Stimulated activated CD4-positive, alpha-beta T cell treated with anti-CD3 and anti-CD28 coated beads, Interleukin-1b, Interleukin-23, amount 100 ng/mL, for 48 hours (primary cell): ENCODE measurements at places on chromosomes 3 and 15.

GRCh38 chr3:17091910-17092582 lies 207.3 kb downstream of the PLCL2 start:
- no peak for DNase-seq

DNA sequence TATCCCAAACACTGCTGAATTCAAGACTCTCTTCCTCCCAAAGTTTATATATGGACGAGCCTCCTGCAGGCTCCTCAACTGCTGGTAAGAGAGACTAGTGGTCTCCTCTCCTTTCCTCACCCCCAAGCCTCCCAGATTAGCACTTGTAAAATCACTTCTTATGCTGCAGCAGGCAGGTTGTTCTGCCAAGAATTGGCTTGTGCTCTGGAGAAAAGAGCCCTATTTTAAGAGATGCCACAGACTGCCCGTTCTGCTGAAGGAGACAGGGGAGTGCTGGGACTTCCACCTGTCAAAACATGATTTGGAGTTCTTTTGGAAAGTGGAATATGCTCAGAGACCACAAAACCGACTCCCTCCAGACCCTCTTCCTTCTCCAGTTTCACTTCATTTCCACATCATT lies 230.9 kb upstream of the EIF1B start:
- DNase-seq: no peak

DNA sequence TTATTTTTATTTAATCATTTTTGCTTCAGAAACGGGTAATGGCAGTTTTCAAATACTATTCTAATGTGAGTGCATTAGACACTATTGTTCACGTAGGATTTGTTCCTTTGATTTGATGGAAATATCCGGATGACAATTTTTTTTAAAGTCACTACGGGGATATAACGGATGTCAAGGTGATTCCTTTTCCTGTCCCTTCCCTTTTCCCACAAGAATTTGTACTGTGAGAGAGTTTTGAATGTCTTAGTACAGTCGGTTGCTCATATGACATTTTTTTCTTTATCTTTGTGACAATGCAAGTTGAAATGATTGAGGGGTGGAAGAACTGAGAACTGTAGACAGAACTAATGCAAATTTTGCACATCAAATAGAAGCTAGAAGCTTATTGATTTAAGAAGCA lies 209.5 kb downstream of the GRM7 start:
- no peak for DNase-seq

DNA sequence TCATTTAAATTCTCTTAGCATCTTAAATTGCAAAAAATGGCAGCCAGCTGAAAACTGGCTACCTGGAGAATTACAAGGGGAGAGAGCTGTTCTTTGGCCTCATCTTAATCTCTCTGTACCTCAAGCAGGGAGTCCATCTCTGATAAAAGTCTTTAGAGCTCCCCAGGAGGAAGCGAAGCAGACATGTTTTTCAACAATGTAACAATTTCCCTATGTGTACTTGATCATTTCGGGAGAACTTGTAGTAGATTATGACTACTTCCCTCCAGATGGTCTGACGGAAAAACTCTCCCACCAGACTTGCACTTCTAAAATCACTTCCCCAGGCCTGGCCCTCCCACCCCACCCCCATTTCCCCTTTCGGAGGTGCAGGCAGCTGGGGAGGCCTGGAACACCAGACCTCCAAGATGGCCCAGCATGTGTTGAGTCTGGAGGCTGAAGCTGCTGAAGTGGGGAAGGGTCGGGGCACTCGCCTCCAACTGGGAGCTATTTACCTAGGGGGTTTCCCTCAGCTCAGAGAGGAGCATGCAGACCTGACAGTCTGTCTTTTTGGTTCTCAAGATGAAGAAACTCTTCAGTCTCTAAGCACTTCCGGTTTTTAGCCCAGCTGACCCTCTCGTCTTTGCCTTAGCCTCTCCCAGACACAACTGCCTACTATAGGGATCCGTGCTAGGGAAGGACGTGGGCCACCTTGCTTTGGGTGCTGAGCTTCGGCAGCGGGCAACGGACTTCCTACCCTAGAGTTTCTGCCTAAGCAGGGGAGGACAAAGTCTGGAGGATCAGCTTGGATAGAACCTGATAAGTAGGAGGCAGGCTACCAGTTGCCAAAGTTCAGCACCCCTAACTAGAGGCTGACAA lies 164.0 kb upstream of the TBL1XR1 start:
- no peak for DNase-seq

GRCh38 chr3:51937014-51937413 lies 4.7 kb downstream of the RRP9 start:
- no peak for DNase-seq

DNA sequence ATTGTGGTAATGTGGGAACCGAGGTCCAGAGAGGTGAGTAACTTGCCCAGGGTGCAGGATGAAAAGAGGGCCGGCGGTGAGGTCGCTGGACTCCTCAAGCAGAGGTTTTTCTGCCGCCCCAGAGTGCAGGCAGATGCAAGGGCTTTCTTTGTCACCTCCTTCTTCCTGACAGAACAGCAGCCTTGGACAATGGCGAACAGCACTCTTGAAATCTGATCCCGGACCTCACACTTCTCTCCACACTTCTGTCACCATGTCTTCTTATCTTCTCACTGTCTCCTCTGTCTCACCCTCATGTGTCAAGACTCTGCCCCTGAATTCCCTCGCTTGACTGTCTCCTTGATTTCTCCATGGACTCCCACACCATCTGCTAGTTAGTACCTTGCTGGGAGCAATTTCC lies 15.4 kb upstream of the VPS8 start:
- DNase-seq: no peak

DNA sequence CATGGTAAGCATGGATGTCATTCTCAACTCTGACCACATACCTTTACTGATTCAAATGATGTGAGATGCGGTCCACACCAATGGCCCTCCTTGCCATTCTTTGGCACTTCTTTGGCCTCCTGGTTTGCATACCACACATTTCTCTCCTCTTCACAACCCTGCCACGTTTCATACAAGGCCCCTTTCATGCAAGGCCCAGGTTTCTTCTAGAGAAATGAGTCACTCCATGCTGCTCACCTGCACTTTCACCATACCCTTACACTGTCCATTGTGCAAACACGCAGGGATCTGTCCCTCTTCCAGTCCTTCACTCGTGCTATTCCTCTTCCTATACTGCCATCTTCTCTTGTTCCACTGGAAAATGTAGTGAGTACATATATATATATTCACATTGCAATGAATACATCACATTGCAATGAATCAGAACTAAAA lies 24.4 kb upstream of the SLC24A5 start:
- no peak for DNase-seq

DNA sequence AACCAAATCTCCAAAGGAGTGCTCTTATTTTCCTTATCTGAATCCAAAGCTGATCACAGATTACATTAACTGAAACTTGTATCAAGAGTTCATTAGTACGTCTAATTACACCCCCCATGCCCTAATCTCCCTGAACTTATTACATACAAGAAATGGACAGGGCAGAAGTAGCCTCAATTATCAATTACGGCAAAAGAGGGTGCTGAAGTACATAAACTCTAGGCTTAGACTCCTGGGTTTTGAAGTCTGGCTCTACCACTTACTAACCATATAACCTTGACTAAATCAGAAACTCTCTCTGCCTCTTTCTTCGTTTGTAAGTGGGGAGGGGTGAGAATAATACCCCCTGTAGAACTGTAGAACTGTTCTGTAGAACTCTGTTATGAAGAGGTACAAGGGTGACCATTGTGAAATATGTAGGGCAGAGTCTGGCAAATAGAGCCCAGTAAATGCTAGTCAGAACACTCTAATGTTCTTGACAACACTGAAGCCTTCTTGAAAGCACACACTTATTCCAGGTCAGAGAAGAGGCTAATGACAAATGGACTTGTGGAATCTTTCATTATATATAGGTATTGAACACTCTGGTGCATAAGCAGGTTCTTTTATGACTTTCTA lies 19.6 kb upstream of the OR5K4 start:
- no peak for DNase-seq

DNA sequence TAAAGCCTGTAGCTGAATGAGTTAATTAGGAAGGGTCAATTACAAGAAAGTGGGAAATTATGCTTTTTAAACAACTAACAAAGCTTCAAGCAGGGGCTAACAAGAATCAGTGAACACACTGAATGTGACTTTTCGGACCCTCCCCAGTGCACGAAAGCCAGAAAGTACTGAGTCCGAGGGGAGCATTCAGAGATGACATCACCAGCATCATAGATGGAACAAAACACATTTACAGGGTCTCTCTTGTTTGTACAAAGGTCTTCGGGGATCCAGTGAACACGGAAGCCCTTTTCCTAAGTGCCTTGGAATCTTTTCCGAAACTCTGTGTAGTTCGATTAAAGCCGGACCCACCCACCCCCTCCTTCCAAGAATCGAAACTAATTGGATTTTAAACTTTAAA lies 829 bp downstream of the DCP1A start:
- no peak for DNase-seq

DNA sequence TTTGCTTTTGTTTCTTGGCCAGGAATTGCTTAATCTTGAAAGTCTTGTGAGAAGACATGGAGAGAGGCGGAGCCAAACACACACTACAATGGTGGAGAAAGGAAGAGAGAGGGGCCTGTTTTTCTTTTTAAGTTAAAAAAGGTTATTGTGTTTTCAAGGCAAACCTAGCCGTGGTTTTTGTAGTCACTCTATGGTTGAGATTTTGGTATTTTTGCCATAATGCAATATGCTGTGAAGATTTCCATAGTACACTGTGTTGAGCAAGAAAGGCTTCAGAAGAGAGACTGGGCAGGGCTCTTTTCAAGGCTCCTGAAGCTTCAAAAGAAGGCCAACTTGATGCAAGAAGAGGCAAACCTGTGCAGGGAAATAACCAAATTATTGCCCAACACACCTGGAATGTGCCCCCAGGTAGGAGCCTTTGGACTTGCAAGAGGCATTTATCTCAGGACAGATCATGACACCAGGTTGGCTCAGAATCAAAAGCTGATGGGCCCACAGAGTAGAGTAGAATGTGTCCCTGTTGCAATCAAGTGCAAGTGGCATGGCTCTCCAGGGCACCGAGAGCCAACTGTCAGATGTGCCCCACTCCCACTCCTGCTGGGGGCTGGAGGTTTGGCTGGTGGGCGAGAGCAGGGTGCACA lies 22.1 kb downstream of the AMOTL2 start:
- DNase-seq: no peak
